ENCODE measurements at places on chromosomes 1 and 21.

GRCh38 chr1:184558691-184559090, 171.9 kb downstream of the C1orf21 start:
- no peak for DNase-seq

- DNase-seq = no peak
Observed at GRCh38 chr21:19048098-19048672, 644.6 kb upstream of the TMPRSS15 start.

- DNase-seq = no peak
Observed at GRCh38 chr1:248576260-248576980, 1.9 kb upstream of the OR2T34 start.

GRCh38 chr1:51669272-51669671, 52.4 kb downstream of the OSBPL9 start:
- no peak for DNase-seq

DNA sequence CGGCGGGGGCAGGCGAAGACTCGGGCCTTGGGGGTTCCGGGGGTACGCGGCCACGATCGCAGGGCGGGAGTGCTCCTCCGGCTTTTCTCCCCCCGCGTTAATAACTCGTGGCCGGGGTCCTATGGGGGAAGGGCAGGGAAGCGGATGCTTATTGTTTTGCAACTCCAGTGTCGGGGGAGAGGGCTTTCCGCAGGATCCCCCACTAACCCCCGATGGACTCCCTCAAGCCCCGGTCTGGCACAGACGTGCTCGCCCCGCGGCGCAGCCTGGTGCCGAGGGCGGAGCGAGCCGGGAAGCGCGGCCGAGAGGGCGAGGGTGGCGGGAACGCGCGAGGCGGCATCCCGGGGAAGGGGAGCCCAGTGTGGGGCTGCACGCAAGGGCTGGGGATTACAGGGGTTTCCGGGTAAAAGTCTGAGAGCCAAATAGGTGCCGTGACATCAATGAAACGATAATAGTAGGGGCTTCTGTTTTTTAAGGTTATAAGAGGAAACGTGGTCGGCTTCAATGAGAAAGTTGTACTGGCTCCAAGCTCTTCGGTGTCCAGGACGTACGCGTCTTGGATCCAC, 772 bp downstream of the UCK2 start:
- DNase-seq = peak; percentile 65

GRCh38 chr21:42310411-42311001, 4.7 kb downstream of the TFF3 start:
- DNase-seq = no peak

DNA sequence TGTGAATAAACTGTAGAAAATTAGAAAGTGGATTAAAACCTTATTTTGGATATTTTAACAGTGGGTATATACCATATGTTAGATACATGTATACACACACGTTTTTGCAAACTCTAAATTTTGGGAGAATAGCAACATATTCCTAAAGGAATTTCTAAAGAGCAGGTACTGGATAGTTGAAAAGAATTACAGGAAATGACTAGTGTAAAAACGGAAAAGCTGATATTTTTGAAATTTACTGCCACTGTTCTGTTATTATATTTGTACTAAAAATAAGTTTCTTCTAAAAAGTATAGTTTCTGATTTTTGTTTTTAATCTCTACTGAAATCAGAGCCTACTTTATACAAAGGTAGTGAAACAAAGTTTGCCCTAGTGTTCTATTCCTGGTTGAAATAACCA, 114.1 kb downstream of the HS2ST1 start:
- no peak for DNase-seq

DNA sequence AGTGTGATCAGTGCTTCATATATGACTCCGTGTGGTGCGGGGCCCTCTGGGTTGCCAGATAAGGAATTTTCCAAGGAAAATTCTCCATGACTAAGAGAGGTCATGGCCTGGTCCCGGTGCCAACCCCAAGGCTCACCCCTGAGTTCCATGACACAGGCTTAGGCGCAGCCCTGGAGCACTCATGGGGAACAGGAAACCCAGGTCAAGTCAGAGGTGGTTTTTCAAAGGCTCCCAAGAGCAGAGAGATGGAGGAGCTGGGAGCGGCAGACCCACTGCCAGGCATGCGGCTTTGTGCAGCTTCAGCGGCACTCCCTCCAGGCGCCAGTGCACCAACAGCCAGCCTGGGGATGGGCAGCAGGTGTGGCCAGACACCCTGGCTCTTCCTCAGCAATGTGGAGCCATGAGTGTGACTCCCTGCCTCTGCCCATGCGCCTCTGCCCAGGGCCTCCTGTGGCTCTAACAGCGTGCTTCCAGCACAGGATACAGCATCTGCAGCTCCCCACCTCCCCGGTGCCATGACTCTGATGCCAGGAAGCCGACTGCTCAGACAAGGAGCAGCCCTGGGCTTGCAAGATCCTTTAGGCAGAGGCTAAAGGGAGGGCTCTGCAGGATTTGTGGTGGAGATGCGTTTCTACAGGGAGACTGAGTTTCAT, 47.3 kb downstream of the GPR161 start:
- DNase-seq = no peak

GRCh38 chr1:203055161-203055799, 29.0 kb downstream of the PPFIA4 start:
- DNase-seq = peak; percentile 56

DNA sequence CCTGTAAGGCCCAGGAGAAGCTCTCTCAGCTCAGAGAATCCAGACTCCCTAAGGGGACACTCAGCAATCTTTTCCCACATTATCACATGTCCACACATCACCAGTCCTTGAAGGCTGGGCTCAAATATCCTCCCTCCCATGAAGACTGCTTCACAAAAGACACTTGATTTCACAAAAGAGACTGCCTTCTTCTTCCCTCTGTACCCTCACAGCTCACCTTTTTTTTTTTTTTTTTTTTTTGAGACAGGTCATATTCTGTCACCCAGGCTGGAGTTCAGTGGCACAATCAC, 1.5 kb downstream of the CD58 start:
- DNase-seq = no peak

DNA sequence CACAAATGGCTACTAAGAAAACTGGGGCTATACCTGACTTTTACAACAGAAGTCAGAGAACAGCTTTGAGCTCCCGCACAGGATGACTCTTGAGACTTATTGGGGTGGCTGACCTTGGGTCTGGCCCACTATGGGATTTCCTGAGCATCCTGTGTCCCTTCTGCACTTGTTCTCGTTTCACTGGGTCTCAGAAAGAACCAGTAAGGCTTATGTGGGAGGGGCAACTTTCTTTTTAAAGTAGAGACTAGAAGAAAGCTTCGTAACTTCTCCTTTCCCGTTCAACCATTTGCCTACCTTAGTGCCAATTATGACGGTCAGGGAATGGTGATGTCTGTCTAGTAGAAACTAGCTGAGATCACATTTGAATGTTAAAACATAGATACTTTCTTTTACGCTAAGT, 59.5 kb upstream of the C1orf105 start:
- no peak for DNase-seq

GRCh38 chr1:99725996-99726395, 40.4 kb downstream of the FRRS1 start:
- no peak for DNase-seq

GRCh38 chr1:173415490-173415889, 61.6 kb upstream of the PRDX6 start:
- DNase-seq = no peak

DNA sequence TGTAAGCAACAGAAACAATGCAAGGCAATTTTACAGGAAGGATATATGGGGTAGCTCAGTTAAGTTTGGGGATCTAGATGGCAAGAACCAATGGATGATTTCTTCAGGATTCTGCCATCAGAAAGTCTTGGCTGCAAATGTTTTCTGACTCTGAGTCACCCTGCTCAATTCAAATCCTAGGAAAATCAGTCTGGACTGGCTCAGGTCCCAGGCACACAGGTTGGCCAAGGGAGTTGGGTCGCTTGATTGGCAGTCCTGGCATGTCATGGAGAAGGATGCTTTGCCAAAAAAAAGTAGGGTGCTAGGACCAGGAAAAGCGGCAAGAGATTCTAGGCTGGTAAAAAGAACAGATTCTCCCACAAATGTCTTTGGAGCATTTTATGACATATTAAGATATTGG, 28.9 kb upstream of the S1PR1 start:
- DNase-seq = no peak

DNA sequence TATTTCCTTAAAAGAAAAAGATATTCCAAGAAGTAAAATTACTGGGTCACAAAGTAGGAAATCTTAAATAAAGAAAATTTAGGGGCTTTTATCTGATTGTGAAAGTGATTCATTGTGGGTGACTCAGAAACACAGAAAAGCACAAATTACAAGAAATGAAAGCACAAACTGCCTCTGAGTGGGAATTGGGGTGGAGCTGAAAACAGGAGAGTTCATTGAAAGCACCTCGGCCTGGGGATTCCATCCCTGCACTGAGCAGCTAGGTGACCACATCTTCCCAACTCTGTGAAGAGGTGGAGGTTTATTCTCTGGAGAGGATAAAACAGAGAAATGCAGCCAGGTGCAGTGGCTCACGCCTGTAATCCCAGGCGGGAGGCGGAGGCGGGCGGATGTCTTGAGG, 7.4 kb downstream of the GJA4 start:
- DNase-seq = no peak
